Cerebellar nuclear complex (tissue), 1 donor: ENCODE measurements at places on chromosomes 13 and 19.

DNA sequence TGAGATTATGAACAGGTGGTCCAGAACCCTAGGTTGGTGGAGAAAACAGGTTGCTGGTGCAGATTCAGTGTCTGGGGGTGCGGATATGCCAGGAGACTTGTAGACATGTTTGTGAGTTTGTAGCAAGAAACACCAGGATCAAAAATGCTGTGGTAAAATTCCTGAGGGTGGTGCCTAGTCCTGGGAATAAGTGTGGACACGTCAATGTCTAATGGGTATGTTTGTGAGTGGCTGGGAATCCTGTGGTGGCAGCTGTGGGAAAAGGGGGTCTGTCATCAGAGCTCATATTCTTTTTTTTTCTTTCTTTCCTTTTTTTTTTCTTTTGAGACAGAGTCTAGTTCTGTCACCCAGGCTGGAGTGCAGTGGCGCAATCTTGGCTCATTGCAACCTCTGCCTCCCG is 7.2 kb downstream of the ZNF708 start:
- DNase-seq: no peak

DNA sequence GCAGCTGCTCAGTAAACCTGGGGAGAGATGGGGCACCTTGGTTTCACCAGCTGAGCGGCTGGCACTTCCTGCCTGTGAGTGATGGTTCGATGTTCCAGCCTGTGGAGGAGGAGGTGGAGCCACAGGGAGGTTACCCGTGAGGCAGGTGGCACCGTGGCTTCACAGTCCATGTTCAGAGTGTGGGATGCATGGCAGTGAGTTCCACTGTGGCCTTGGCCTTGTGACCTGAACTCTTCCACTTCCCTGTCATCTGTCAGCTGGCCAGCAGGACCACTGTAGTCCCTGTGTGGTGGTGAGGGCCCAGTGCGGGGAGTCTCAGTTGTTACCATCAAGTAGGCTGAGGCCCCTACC is 16.9 kb downstream of the SMARCA4 start:
- DNase-seq: no peak

GRCh38 chr13:37795326-37795725 is 74.2 kb downstream of the TRPC4 start:
- DNase-seq: no peak

GRCh38 chr13:31119966-31120700 is 41.6 kb downstream of the HSPH1 start:
- DNase-seq: no peak

DNA sequence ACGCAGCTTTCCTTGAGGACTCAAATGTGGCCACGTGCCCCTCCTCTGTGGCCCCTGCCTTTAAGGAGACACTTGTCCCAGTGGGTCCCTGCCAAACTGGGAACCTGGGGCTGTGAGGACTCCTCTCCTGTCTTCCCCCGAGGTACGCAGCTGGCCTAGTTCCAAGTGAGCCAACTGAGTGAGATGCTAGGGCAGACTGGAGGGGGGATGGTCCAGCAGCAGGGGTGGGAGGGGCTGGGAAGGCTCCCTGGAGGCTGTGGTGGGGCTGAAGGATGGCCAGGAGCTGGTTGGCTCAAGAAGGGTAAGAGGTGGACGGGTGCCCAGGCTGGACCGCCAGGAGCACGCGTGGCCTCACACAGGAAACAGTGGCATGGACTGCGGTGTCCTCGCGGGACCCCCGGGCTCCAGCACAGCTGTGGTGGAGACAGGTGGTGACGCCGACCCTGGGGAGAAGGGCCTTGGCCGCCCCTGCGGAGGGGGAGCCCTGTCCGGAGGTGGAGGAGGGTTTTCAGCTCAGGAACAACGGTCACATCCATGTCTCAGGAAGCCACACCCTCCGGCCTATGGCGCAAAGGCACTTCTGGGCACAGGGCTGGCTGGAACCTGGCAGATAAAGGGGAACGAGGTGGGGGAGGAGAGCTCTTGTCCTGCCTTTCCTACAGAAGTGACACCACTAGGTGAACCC is 45.8 kb downstream of the MLLT1 start:
- DNase-seq: no peak

DNA sequence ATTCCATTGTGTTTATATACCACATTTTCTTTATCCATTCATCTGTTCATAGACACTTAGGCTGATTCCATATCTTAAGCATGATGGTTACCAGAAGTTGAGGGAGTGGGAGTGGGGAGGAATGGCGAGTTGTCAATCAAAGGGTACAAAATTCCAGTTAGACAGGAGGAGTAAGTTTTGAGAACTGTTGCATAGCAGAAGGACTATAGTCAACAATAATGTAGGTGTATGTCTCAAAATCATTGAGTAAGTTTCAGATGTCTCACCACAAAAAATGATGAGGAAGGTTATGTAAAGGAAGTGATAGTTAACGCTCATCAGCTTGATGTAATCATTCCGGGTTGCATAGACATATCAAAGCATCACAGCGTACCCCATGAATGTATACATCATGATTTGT is 4.6 kb upstream of the UBL3 start:
- no peak for DNase-seq

GRCh38 chr13:30802501-30802900 is 67.2 kb downstream of the ALOX5AP start:
- DNase-seq: no peak

DNA sequence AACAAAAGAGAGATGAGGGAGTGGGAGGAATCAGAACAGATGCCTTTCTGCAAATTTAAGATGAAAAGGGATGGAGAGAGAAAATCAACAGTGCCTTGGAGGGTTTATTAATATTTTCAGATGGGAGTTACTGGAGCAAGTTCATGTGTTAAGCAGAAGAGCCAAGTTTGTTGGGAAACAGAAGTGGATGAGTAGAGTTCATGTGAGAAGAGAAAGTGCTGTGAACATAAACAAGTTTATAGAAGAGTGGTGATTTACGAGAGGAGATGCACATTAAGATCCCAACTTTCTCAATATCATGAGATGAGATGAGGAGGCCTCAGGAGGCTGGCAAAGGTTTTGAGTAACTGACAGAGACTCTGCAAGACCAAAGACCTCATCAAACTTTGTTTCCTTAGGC is 274.1 kb upstream of the HTR2A start:
- DNase-seq: no peak

- DNase-seq: no peak
These were observed 33.4 kb downstream of the DNAJC3 start for GRCh38 chr13:95710313-95710712.

- DNase-seq: no peak
These were observed 42.7 kb downstream of the ADPRHL1 start for GRCh38 chr13:113410472-113411201.

DNA sequence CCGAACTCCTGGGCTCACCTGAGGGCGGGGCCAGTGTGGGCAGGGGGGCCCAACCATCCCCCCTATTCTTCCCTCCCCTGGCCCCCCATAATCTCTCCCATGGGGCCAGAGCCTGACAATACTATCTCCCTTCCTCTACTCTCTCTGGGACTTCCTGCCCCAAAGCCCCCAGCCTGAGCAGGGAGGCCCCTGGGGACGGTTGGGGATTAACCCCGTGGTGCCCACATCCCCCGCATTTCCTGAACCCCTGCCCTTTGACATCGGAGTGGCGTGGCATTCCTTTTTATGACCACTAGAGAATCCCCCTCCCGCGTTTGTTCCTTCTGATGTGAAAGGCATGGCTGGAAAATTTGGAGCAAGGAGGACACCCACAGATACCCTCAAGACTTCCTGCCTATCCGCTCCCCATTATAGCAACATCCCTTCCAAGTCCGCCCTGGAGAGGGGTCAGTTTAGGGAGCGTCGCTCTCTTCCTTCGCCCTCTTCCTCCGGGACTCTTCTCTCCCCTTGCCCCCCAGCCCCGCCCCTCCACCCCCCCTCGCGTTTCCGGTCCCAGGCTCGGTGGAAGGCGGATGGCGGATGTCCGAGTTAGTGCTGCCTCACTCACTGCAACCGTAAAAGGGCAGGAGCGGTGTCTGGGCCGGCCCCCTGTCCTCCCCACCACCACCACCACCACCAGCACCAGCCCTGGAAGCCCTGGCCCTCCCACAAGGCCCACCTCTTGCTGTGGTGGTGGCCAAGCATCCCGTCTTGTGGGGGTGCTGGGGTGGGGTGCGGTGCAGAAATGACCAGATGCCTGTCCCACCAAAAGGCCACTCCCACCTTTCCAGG is 1.8 kb downstream of the VASP start:
- no peak for DNase-seq

DNA sequence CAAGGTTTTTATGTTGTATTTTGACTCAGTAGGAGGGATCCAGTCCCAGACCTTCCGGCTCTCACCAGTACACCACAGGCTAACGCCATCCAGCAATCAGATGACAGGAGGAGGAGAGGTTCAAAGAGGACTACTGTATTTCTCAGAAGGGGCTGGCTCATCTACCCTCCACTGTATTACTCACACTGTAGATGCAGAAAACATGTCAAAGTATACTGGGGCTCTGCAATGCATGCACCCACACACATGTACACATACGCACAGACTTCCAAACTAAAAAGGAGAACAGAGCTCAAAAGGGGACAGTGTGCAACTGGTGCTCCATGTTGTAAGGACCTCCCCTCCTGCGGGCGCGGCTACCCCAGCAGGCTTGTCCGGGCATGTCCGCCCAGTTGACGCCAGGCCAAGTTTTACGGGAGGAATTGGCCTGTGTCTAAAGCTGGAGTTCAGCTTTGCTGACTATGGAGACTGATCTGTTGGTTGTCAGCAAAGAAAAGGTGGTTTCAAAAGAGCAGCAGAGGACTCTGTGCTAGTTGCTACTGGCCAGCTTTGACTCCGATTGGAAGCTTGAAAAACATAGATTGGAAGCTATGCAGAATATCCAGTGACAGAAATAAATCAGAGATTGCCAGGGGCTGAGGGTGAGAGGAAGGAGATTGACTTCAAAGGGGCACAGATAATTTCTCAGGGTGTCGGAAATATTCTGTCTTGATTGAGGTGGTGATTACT is 314.2 kb downstream of the DLEU7 start:
- DNase-seq: no peak

DNA sequence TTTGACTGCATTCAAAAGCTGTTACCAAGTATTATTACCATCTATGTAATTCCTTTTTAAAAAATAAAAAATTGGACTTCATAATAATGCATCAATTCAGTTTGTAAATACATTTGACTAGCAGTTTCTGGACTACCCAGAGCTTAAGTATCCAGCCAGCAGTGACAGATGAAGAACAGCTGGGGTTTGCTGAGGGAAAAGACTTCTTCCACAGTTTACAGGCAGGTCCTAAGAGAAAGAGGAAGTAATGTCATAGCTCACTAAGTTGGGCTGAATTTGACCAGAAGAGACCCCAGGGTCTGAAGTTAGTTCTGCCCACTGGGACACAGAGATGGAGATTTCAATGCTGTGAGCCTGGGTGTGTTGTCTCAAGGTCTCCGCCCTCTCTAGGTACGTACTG is 96.4 kb downstream of the MBNL2 start:
- no peak for DNase-seq

- DNase-seq: no peak
These were observed 2.4 kb upstream of the F2RL3 start for GRCh38 chr19:16886305-16886880.

GRCh38 chr19:8046569-8047165 is 5.9 kb upstream of the CCL25 start:
- DNase-seq: no peak

GRCh38 chr19:50290011-50290410 is 39.2 kb downstream of the KCNC3 start:
- no peak for DNase-seq

DNA sequence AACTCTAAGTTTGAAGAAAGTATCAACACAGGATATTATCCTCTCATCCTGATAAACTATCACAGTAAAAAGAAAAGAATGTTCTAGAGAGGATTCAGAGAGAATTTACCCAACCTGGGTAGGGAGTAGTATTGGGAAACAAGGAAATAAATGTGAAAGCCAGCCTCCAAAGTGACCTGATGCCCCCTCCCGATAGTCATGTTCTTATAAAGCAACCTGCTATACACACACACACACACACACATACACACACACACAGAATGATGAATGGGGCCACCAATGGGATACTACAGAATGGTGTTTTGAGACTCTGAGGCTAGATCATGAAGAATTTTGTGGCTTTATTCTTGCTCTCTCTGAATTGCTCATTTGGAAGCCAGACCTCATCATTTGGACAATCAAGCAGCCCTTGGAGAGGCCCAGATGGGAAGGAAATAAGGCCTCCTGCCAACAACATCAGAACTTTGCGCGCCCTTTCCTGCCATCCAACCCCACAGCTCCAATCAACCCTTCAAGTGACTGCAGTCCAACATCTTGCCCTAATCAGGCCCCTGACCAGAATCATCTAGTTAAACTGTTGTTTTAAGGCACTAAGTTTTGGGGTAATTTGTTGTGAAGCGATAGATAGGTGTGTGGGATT is 807.9 kb upstream of the ARGLU1 start:
- DNase-seq: no peak

DNA sequence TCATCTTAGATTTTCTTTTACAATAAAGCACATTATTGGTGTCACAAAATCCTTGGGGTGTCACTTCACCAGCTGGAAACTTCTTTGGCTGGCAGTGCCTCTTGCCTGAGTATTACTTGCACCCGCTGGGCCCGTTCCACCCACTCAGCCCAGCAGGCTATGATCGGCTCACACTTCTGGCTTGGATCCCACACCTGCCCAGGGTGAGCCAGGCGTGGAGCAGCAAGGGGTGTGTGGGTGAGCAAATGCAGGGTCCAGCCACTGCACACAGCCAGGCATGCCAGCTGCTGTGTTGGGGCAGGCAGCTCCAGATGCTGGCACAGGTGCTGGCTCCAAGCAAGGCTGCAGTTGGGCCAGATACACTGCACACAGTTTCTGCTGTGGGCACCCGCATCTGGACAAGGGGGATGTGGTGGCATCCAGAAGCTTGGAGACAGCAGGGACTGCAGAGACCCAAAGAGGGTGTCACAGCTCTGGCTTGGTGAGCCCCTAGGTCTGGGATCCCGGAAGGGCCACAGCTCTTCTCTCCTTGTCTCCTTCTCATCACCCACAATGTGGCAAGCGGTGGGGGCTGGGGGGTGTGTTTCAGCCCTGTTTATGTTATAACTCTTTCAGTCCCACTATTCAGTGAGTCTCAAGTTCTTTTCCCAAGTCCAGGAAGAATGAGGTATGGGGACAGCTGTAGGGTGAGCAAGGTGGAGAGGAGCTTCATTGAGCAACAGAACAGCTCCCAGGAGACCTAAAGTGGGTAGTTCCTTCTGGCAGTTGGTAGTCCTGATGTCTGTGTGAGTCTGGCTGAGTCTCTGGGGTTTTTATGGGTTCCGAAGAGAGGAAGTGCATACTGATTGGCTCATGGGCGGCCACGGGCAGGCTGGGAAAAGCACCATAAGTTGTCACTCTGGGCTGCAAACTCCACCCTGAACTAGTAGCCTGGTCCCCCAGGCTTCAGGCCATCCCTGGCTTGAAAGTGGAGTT is 25.3 kb upstream of the TBC1D4 start:
- DNase-seq: no peak

DNA sequence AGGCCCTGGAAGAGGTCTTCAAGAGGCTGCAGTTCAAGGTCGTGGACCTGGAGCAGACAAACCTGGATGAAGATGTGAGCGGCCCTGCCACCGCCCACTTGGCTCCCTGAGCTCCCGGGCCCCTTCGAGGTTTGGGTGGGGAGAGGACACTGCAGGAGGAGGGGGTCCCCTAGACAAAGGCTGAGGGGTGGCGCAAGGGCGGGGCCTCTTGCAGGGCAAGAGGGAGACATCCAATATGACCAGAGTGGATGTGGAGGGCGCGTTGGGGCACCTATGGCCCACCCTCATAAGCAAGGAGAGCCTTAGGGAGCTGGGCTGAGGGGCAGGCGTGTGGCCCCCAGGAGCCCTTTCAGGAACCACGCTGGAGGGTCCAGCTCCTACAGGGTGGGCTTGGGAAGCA is 20.2 kb downstream of the NKPD1 start:
- DNase-seq: no peak

GRCh38 chr13:80389073-80390038 is 48.4 kb upstream of the SPRY2 start:
- DNase-seq: no peak
